Hematopoietic multipotent progenitor cell treated with erythropoietin and hydrocortisone succinate and interleukin-3 and kit ligand, for 8 days (in vitro differentiated cells): ENCODE measurements at places on chromosomes 4 and X.

DNA sequence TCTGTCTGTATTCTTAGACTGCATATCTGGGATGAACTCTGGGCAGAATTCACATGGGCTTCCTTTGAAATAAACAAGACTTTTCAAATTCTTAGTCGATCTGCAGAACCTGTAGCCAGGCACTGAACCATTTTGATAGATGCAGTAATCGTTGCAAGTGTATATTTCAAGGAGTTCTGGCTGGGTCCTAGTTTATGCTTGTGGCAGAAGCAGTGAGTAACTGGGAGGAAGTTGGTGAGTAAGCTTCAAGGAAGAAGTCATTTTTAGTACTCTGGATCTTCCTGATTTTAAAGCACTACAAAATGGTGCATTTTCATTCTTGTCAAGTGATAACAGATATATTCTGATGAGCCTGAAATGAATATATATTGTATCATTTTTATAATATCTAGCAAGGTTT lies 9.5 kb downstream of the HPRT1 start:
- no peak for DNase-seq

- DNase-seq, result peak; percentile 64
Measured at GRCh38 chr4:146095091-146095690, 80.3 kb upstream of the LSM6 start.

- DNase-seq, result no peak
Measured at GRCh38 chr4:76641758-76642157, 206.7 kb downstream of the SHROOM3 start.

- no peak for DNase-seq
Measured at GRCh38 chr4:40395166-40395900, 60.2 kb downstream of the CHRNA9 start.

DNA sequence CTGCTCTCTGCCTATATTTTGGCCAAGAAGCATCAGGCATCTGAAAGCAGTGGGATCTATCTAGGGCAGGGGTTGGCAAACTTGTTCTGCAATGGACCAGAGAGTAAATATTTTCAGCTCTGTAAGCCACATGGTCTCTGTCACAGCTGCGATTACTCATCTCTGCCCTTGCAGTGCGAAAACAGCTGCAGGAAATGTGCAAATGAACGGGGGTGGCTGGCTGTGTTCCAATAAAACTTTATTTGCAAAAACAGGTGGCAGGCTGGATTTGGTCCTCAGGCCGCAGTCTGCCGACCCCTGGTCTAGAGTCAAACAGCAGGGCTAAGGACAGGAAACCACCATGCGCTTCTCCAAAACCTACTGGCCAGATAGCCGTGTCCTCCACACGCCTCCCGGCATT lies 48.6 kb downstream of the ACOX3 start:
- no peak for DNase-seq

GRCh38 chr4:133151691-133152329 lies 2.7 kb downstream of the PCDH10 start:
- no peak for DNase-seq
